ENCODE measurements at places on chromosomes 16 and 17.

- DNase-seq: peak; percentile 5
Measured at GRCh38 chr16:6682142-6682811, 650.4 kb upstream of the RBFOX1 start.

- no peak for DNase-seq
Measured at GRCh38 chr16:85617948-85618347, 4.8 kb downstream of the GSE1 start.

GRCh38 chr17:1174263-1174880 is 5.4 kb downstream of the ABR start:
- DNase-seq: no peak

DNA sequence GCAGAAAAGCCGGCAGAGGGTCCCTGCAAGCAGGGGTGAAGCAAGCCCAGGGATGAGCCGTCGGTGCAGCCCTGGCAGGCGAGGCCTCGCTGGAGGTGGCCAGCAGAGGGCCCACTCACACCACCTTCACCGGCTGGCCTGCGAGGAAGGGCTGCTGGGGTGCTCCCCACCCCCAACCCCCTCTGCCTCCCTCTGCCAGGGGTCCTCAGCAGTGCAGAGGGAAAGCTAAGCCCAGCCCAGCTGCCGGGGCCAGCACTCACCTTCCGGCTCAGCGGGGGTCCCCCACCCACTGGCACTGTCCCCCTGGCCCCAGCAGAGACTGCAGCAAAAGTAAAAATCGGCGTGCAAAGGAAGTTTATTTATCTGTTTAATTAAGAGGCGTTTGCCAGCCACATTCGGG is 113.4 kb downstream of the ENGASE start:
- no peak for DNase-seq

- DNase-seq: no peak
Measured at GRCh38 chr17:64572682-64573154, 65.9 kb downstream of the CEP95 start.

DNA sequence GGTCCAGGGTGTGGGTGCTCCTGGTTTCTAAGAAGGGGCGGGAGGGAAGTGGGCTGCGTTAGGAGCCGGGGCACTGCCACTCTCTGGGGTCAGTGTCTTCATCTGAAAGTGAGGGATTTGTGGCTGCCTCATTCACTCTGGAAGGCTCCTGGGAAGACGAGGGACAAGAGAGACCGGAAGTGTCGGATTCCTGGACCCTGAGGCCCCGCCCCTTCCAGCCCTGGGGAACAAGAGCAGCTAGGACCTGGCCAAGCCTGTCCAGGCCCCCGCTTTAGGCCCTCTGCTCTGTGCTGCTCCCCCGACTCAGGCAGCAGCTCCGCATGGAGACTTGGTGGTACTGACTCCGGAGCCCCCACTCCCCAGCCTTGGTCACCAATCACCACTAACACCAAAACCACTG is 6.5 kb downstream of the LGALS3BP start:
- DNase-seq: no peak

- DNase-seq: no peak
Measured at GRCh38 chr16:50303041-50303604, 36.8 kb downstream of the ADCY7 start.

GRCh38 chr16:2039274-2040031 is 8.2 kb downstream of the NTHL1 start:
- peak; percentile 78 for DNase-seq

- DNase-seq: no peak
Measured at GRCh38 chr16:12732600-12732999, 71.1 kb downstream of the CPPED1 start.

- no peak for DNase-seq
Measured at GRCh38 chr16:4213737-4214136, 28.1 kb downstream of the SRL start.

- no peak for DNase-seq
Measured at GRCh38 chr17:55463600-55463999, 42.0 kb upstream of the MMD start.

All from NCI-H2029 (cell line).